ENCODE measurements at places on chromosomes 4 and X.
A peak's percentile ranks its signal among the peaks of the same experiment; 100 is the strongest.

GRCh38 chrX:102042372-102043325, 82.8 kb upstream of the TCEAL2 start:
- DNase-seq = no peak

GRCh38 chr4:99645036-99645435, 12.6 kb downstream of the C4orf54 start:
- DNase-seq = no peak

- no peak for DNase-seq
Measured at GRCh38 chrX:22041907-22042530, 9.9 kb downstream of the PHEX start.

- no peak for DNase-seq
Measured at GRCh38 chrX:1526565-1526964, 10.4 kb downstream of the P2RY8 start.

DNA sequence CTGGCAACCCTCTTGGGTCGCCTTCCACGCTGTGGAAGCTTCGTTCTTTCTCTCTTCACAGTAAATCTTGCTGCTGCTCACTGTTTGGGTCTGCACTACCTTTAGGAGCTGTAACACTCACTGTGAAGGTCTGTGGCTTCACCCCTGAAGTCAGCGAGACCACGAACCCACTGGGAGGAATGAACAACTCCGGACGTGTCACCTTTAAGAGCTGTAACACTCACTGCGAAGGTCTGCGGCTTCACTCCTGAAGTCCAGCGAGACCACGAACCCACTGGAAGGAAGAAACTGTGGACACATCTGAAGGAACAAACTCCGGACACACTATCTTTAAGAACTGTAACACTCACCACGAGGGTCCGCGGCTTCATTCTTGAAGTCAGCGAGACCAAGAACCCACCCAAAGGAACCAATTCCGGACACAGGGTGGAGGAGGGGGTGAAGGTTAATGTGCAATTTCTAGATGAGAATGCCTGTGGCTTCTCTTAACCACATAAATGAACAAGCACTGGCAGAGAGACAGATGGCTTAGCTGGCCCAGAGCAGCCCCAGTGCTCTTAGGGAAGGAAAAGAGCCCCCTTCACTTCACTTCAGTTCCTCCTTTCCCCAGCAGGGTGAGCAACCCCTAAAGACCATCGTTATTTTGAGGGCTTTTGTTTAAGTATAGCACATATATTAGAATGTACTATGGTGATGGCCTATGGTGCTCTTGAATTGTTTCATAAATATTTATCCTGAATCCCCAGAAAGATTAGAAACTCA, 73.0 kb downstream of the LUZP4 start:
- no peak for DNase-seq

DNA sequence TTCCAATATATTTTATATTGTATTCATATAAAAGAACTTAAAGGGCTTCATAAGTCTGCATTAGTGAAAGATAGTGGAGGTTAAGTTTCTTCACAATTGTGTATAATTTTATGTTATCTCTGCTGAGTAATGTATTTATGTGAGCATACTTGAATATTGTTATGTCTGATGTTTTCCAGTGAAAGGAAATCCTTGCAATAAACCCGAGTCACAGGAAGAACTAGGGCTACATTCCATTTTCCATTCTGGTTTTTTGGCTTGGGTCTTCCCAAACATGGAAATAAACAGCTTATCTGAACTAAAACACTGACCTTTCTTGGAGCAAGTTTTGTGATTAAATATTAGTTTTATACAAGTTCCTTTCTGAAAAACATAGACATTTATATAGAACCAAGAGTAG, 231.3 kb upstream of the GPRIN3 start:
- DNase-seq = no peak

DNA sequence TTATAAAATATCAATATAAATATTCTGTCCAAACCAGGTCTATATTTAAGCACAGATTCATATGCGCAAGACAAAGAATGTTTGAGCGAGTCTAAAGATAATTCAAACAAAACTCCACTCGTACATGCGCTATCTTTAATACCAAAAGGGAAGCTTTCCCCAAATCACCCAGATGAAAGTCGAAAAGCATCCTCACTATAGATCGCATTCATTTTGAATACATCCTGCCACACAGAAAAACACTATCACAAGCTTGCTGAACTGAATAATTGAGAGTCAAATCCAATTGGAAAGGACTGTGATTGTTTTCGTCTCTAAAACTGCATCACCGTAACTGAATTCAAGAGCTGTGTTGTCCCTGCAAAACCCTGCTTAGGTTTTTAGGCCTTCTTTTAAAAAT, 685 bp downstream of the TASL start:
- no peak for DNase-seq

- DNase-seq = no peak
Measured at GRCh38 chr4:53322696-53323095, 43.2 kb downstream of the SCFD2 start.

DNA sequence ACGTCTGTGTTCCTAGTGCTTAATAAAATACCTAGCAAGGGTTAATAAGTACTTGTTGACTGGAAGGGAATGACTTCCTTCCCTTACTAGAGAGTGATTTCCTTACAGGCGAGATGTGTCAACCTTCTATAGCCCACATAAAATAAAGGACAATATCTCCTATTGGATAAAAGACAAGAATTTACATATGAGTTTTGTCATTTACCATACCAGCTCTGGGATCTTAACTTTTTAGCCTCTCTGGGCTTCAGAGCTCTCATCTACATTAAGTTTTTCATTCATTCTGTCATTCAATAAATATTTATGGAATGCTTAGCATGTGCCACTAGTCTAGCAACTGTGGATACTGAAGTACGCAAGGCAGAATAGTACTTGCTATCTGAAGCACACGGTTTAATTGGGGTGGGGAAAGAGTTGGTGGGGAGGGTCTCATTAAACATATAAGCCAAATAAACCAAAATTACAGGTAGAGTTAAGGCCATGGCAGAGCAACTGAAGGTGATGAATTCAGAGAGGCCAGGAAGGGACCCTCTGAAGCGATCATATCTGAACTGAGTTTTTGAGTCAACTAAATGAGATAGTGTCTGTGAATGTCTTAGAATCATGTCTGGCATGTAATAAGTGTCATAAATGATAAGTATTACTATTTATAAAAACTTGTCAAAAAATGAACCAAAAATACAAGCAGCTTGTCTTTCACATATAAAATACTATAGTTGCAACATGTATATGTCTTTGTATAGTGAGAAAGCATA, 91.6 kb upstream of the BMP2K start:
- no peak for DNase-seq

DNA sequence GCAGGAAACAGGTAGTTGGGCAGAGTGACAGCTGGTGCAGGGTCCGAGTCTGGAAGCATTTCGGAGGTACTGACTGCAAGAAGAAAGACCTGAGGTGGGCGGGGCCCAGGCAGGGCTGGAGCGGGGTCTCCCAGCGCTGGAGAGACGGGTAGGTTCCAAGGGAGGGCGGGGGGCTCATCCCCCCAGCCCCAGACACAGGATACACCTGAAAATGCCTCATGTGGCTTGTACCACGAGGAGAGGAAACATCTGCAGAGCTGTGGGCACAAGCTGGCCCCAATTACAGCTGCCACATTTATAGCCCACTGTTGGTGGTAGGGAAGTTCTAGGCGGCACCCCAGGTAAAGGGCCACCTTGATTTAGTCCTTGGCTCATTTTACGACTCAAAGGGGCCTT, 38.0 kb downstream of the ELF4 start:
- DNase-seq = no peak

- peak; percentile 74 for DNase-seq
Measured at GRCh38 chrX:154546354-154547244, at the start of gene G6PD. G6PD (minus strand) TSS chrX:154546846; CDS start chrX:154546155, 691 bp downstream.

DNA sequence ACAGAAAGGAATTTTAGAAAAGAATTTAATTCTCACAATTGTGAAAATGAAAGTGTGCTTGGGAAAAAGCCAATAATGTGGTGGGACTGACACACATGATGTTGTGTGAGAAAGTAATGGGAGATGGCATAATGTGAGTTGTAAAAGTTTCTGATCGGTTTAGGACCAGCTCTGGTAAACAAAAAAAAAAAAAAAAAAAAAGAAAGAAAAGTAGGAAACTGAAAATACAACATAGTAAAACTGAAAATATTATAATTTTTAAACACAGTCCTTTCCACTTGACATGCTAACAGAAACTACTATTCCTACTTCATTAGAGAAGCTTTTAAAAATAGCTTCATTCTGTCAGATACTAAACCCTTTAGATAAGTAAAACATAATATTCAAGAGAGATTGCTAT, 28.2 kb downstream of the RAP1GDS1 start:
- no peak for DNase-seq

- DNase-seq = no peak
Measured at GRCh38 chr4:156169011-156169410, 215.3 kb upstream of the CTSO start.

DNA sequence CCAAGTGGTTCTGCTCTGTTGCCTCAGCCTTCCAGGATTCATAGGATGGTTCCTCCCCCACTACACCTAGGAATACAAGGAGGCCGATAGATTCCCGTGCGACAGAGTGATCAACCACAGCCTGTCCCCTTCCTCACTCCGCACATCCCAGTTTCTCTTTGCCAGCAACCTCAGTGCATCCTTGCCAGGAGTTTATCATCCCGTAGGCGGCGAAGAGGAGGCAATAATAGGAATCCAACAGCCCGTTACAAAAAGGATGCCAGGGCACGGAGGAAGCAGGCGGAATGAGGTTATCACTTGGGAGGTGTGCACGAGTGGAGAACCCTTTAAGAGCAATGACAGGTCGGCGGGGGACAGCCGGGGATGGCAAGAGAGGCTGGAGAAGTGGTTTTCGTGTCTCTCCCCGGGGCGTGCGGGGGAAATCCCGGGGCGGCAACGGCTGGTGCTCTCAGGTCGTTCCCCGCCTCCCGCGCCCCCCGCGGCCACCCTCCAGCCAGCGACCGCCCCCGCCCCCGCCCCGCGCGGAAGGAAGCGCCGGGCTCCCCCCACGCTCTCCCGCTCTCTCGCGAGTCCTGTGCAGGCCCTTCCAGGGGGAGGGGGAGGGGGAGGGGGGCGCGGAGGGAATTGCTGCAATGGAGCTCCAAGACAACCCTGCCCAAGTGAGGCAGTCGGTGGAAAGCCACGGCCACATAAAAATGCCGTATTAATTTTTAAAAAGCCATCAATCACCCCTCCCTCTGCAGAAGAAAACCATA, 1.6 kb downstream of the PPP3CA start:
- DNase-seq = no peak

- DNase-seq = no peak
Measured at GRCh38 chrX:55129361-55129760, 40.5 kb downstream of the PAGE2 start.

DNA sequence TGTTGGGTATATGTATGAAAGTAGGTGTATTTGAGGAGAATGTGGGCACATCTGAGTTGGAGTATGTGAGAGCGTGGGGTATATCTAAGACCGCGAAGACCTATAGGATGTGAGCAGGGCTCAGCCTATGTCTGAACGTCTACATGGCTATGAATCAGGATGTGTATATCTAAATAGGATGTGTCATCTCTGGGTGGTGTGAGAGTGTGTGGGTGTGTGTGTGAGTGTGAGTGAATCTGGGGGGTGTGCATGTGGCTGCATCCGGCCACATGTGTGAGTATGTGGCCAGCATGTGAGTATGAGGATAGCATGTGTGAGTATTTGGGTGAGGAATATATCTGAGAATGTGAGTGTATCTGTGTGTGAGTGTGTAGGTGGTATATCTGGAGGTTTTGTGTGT, 7.7 kb downstream of the GPR173 start:
- no peak for DNase-seq

GRCh38 chr4:64713256-64713840, 304.1 kb upstream of the TECRL start:
- DNase-seq = no peak

DNA sequence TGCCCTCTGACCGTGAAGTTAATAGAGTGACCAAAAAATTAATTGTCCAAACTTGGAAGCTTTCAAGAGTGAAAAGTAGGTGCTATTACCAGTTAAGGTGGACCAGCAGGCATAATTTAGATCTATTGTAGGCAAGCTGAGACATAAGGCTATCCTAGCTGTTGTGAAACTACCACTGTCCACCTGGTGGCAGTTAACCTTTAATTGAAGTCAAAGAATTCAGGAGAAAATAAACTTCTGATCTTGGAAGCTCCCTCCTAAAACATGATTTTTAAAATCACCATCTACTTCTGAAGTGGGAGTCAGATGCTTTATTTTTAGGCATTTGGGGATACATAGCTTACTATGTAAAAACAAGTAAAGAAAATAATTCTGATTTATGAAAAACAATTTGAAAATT, 636.3 kb upstream of the HTR2C start:
- DNase-seq = no peak

DNA sequence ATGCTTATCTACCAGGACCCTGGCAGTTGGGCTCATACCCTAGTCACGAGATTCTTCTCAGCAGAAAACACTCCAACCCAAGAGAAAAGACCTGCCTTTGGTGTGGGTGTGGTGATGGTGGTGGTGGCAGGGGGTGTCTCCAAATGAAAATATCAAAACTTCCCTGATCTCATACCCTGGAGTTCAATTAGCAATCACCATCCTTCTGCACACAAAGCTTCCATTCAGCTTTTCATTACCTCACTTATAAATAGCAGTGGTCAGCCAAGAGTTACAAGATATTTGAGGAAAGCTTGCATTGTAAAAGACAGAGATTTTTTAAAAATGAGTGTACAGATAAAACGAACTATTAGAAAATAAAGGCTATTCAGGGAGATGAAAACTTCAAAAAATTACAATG, 580.8 kb upstream of the MAGEB2 start:
- DNase-seq = no peak

DNA sequence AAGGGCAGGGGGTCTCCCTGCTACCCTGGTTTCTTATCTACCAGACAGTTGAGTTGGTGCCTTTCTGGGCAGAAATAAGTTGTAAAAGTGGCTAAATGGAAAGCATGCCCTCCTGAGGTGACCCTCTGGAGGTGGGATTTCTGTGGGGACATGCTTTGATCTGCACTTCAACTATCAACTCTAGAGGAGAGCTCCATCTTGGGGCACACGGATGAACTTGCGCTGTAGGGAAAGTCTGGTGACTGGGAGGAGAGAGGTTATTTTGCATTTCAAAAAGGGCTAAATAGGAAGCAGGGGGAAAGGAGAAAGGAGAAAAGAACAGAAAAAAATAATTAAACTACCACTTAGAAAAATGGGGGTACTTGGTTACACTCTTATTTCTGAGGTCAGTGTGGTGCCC, 12.7 kb upstream of the RHOXF2B start:
- no peak for DNase-seq

GRCh38 chr4:146640465-146641061, 1.9 kb downstream of the POU4F2 start:
- DNase-seq = no peak

GRCh38 chr4:25993395-25994185, 79.6 kb downstream of the SMIM20 start:
- no peak for DNase-seq

DNA sequence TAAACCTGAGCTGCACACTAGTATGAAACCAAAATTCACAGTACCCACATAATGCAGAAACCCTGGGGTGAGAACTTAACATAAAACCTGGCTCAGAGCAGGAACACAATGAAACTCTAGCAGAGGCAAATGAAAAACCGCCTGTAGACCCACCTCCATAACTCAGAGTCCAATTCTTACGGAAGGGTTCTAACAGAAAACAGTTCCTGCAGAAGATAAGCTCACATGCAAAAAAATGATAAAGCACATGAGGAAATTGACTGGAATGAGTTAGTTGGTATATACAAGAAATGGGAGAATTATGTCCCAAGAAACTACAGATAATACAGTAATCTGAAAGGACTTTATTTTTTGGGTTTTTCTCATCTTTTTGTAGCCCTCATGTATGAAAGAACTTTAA, 14.7 kb downstream of the RTL9 start:
- no peak for DNase-seq
